ENCODE measurements at places on chromosomes 6 and 20.

DNA sequence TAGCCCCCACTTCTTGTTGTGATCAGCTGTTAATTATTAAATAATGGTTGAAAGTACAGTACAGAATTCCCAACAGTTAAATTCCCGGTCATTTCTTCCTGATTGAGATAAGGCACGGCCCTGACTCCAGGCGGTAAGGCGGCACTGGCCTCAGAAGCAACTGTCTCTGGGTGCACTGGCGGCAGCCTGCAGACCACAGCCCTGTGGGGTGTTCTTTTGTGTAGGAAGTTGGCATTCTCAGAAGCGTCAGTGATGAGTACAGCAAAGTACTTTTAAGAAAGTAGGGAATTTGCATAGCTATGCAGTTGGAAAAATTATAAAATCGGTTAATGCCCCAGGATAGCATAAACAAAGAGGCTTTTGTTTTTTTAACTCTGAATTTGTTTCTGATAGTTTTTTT, 50.5 kb downstream of the SAMD5 start:
- DNase-seq, result no peak

DNA sequence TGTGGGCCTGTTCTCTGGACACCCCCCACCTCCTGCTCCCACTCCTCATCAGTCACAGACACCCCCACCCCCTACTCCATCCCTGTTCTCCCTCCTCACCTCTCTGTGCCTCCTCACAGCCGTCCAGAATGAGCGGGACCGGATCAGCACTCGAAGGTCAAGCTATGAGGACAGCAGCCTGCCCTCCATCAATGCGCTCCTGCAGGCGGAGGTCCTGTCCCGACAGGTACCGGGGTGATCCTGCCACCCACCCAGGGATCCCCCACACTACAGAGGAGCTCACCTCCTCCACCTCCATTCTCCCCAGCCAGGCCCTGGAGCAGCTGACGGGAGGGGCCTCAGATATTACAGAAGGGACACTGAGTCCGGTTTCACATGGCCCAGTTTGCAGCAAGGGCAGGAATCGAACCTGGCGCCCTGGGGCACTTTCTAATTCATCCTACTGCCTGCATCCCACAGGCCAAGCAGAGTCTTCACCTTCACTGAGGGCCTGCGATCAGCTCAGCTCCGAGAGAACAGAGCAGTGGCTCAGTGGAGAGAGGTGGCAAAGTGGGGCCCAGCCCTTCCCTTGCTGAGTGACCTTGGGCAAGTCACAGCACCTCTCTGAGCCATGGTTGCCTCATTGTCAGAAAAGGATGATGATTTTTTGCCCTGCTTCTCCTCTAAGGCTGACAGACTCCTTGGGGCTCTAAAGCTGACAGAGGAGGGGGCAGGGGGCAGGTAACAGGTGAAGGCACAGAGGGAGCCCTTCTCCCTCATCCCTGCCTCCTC, 58.3 kb downstream of the HNF4A start:
- DNase-seq, result no peak

- DNase-seq, result no peak
Measured at GRCh38 chr20:12644461-12644860, 364.3 kb upstream of the SPTLC3 start.

GRCh38 chr20:38308047-38308438, 4.1 kb downstream of the BPI start:
- DNase-seq, result no peak

- DNase-seq, result no peak
Measured at GRCh38 chr20:35355372-35355771, 56.4 kb downstream of the UQCC1 start.

GRCh38 chr6:132496519-132497180, 16.3 kb downstream of the STX7 start:
- no peak for DNase-seq

GRCh38 chr6:83098589-83098988, 31.1 kb downstream of the DOP1A start:
- DNase-seq, result no peak

DNA sequence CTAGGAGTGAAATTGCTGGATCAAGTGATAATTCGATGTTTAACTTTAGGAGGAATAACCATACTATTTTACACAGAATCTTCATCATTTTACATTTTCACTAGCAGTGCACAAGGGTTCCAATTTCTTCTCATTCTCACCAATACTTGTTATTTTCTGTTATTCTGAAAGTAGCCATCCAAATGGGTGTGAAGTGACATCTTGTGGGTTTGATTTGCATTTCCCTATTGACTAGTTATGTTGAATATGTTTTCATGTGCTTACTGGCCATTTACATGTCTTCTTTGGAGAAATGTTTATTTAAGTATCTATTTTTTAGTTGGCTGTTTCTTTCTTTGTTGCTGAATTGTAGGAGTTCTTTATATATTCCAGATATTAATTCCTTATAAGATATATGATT, 164.3 kb downstream of the CD109 start:
- no peak for DNase-seq

DNA sequence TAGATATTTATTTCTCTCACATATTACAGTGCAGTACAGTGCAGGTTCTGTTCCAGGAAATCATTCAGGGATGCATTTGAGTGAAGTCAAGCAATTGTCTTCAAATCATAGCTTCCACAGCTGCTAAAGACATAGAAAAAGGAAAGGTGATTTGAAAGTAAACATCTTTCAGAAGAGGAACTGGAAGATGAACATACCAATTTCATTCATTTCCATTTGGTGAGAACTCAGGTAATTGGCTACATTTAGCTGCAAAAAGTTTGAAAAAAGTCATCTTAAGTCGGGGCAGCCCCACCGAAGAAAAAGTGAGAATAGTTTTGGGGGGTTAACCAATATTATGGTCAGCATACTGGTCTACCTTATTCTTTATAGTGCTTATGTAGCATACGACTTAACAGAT, 61.4 kb upstream of the IL20RA start:
- DNase-seq, result no peak

GRCh38 chr6:30163090-30163917, at the start of gene TRIM15:
TSS of gene TRIM15 (plus strand) at chr6:30163546. CDS start at chr6:30163685, 139 bp downstream.
- no peak for DNase-seq

GRCh38 chr6:18187701-18188100, 32.5 kb downstream of the KDM1B start:
- no peak for DNase-seq

DNA sequence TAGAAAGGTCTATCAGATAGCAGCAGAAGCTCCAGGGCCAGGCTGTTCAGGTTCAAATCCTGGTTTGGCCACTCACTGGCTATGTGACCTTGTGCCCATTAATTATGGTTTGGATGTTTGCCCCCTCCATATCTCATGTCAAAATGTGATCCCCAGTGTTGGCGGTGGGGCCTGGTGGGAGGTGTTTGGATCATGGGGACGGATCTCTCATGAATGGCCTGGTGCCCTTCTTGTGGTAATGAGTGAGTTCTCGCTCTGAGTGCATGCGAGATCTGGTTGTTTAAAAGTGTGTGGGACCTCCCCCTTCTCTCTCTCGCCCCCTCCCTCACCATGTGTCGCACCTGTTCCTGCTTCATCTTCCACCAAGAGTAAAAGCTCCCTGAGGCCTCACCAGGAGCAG, 240.9 kb downstream of the LRFN2 start:
- no peak for DNase-seq

DNA sequence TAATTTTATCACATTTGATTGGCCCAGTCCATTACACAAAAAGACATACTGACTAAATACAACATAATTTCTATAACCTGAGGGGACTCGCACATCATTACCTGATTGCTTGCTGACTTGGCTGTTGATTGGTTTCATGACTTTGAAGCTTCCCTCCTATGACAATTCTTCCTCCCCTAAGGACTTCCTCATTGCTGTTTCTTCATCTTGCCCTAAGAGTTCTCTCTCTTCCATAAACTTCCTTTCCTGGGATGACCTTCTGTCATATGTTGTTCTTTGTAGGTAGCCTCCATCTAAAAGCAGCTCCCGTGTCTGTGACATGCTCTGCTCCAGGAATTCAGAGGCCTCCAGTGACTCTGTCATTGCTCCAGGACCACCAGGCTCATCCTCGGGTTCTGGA, 22.6 kb downstream of the RSPH3 start:
- no peak for DNase-seq

GRCh38 chr6:166152660-166153059, 15.0 kb downstream of the TBXT start:
- no peak for DNase-seq

GRCh38 chr6:129184808-129185366, 301.9 kb downstream of the LAMA2 start:
- no peak for DNase-seq

DNA sequence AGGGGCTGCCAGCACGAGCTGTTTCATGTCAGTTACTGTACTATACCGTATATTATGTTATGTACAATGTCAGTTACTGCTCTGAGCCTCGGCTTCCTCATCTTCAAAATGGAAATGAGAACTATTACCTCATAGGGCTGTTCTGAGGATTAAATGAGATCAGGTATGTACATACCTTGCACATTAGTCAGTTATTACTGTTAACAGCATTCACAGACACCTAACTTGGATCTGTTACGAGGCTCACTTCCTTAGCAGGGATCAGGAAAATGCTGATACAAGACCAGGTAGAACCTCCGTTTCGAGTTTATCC, 69.7 kb upstream of the TBC1D7 start:
- DNase-seq, result no peak

GRCh38 chr6:41892921-41893564, 2.1 kb downstream of the USP49 start:
- no peak for DNase-seq

DNA sequence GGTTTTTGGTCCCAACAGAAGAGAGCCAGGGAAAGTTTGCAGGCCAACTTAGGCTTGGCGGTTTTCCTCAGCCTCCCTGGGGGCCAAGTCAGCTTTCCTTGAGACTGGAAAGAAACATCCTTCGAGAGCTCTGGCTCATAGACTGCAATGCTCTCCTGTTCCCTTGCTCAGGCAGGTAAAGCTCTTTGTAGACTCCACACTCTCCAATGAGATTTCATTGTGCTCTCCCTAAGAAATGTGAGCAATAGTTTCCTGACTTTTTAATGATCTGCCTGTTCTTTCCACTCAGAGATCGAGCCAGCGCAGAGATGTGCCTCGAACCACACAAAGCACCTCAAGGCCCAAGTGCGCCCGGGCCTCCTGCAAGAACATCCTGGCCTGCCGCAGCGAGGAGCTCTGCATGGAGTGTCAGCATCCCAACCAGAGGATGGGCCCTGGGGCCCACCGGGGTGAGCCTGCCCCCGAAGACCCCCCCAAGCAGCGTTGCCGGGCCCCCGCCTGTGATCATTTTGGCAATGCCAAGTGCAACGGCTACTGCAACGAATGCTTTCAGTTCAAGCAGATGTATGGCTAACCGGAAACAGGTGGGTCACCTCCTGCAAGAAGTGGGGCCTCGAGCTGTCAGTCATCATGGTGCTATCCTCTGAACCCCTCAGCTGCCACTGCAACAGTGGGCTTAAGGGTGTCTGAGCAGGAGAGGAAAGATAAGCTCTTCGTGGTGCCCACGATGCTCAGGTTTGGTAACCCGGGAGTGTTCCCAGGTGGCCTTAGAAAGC, 13.9 kb downstream of the TNFAIP3 start:
- no peak for DNase-seq

DNA sequence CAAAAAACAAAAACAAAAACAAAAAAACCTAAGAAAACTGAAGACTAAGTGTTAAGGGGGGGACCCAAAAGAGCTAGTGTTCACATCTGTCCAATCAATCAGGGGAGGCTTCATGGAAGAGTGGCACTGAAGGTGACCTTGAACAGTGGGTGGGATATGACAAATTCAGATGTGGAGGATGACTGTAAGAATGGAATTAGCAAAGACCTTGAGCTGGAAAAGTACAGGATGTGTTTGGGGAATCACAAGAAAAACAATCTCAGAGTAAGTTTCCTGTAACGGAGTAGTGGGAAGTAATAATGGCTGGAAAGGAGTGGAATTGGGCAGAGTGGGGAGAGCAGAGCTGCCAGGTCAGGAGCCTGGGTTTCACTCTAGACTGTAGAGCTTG, 2.9 kb upstream of the IER3 start:
- no peak for DNase-seq

DNA sequence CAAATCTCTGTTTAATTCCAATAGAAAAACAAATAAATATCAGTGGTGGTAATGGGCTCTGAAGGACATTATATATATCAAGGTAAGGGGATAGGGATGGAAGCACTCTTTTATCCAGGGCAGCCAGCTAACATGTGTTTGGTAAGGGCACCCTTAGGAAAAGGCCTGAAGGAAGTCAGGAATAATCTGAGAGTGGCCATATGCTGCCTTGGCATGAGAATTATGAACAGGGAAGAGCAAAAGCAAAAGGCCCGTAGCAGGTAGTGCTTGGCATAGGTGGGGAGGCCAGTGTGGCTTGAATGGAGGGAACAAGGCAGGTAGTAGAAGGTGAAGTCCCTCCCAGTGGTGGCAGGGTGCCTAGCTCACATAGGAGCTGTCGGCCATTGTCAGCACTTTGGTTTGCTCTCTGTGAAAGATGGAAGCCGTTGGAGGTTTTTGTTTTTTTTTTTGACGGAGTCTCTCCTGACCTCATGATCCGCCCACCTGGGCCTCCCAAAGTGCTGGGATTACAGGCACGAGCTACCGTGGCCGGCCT, 39.6 kb upstream of the CSE1L start:
- no peak for DNase-seq

DNA sequence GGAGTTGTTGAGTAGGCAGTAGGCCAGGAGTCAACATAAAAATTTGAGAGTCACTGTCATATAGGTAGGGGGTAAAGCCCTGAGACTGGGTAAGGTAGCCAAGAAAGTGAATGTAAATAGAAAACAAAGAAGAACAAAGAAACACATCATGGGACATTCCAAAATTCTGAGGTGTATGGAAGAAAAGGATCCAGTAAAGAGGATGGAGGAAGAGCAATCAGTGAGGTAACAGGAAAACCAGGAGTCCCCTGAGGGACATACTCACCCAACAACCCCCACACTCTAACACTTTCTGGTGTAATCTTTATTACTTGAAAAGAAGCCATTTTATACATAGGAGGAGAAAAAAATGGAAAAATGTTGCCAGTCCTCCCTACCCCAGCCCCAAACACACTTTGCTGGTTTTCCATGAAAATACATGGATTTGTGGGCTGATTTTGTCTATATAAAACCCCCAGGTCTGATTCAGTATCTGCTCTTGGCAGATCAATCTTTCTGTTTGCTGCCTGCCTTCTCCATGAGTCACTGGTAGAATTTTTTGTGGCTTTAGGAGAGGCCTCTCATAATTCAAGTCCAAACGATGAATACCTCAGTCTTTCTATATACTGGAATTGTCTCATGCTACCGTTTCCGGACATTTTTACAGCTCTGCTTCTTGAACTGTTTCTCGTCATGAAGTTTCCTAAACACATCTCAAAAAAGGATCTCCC, 271.4 kb upstream of the MAN1A1 start:
- no peak for DNase-seq

GRCh38 chr6:54083287-54083686, 28.0 kb upstream of the MLIP start:
- no peak for DNase-seq

GRCh38 chr20:5621305-5621704, 128.9 kb upstream of the SHLD1 start:
- no peak for DNase-seq

GRCh38 chr6:111978532-111979149, 75.3 kb upstream of the CCN6 start:
- DNase-seq, result no peak

Measured in stimulated activated CD8-positive, alpha-beta memory T cell treated with anti-CD3 and anti-CD28 coated beads, Interleukin-7, amount 100 ng/mL, for 1 hour (primary cell).